ENCODE measurements at places on chromosomes 5 and 9. TPM values are rescaled to one million over a fixed set of nuclear protein-coding genes. Genes with fewer than 3 reads are reported as not detected.
A peak's percentile ranks its signal among the peaks of the same experiment; 100 is the strongest.

SMC2 gene
- polyA plus RNA-seq = 12.3 TPM

GNA14 gene
- 1.7 TPM for polyA plus RNA-seq

SLC6A18 gene
- polyA plus RNA-seq = not detected

- no peak for DNase-seq
Measured at GRCh38 chr5:68398146-68398812, 182.7 kb downstream of the PIK3R1 start.

GRCh38 chr9:91903126-91903911 lies 46.7 kb downstream of the ROR2 start:
- DNase-seq = no peak

DNA sequence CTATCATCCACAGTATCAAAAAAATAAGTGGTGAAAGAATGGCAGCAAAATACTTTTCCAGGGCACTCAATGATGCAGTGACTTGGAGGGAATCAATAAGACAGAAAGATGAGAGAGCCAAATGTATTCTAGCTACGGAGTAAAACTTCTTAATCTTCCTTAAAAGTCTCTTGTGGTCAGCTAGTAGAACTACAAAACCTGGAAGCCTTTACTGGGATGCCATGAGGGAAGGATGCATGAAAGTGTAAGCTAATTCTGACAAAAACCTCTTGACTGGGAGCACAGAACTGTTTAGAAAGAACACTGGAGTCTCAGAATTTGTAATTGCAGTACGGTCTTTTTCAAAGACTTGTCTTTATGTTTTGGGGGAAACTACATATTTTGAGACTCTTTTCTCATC lies 432.8 kb upstream of the PTPRD start:
- no peak for DNase-seq

GRCh38 chr9:20200991-20201431 lies 412.2 kb upstream of the SLC24A2 start:
- DNase-seq = peak; percentile 64

- no peak for DNase-seq
Measured at GRCh38 chr9:130896233-130897014, at the start of gene QRFP. Gene QRFP, minus strand, starts transcription at chr9:130896812. Its CDS starts 2,974 bp downstream, at chr9:130893838.

Measured in brain (organoid and tissue), 16 donors.